ENCODE measurements at places on chromosomes 5 and 9.

GRCh38 chr9:89945133-89945532 lies 340.3 kb downstream of the GADD45G start:
- no peak for DNase-seq

GRCh38 chr5:136031711-136032110 lies 2.9 kb downstream of the TGFBI start:
- DNase-seq = no peak

DNA sequence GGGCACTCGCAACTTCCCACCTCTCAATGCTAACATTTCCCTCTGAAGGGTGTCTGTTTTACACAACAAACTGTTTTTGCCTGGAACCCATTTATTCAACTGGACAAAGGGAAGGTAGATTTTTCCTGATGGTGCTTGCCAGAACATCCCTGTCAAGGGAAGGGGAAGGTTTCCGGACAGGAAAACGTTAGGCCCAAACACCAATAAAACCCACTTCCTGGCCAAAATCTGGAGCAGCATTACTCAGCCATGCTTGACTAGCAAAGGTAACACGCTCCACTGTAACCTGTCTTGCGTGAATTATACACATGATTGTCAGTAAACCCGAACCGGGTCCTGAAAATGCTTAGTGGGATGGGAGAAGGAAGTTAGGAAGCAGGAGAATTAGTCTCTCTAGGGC lies 90.2 kb downstream of the SAXO1 start:
- DNase-seq = no peak

DNA sequence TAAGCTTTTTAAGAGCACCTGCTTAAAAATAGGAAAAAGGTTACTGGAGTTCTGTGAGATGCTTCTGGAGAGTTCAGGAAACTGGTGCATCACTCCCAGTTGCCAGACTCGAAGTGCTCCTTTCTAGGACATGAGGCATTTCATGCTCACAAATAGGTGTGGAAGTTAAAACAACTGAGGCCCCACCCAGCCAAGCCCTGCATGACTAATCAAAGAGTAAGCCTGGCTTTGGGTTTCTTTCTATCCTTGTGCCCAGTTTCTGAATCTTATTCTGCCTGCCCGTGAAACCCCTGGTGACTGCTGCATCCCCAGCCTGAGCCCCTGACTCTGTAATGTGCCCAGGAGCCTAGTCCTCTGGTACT lies 7.7 kb downstream of the SPINK9 start:
- DNase-seq = no peak

Data from stimulated activated CD4-positive, alpha-beta T cell treated with anti-CD3 and anti-CD28 coated beads, Interleukin-4, amount 100 ng/mL, for 24 hours (primary cell).